ENCODE measurements at places on chromosomes 7 and 10. TPM values are rescaled to one million over a fixed set of nuclear protein-coding genes. Genes with fewer than 3 reads are reported as not detected.

Gene NUTM2B
- 0.27 TPM for total RNA-seq

Gene ITIH2
- 1,197 TPM for total RNA-seq

Gene RET
- total RNA-seq: not detected

Gene METTL27
- total RNA-seq: 2.0 TPM

Gene GPER1
- total RNA-seq: 19.7 TPM

Gene PPP1R17
- total RNA-seq: not detected

Gene GOLGA7B
- total RNA-seq: not detected

Gene LBX1
- not detected for total RNA-seq

Gene FAM25A
- not detected for total RNA-seq

Gene PTPRN2
- 1.7 TPM for total RNA-seq

Gene RAPGEF5
- total RNA-seq: 23.4 TPM

Gene C10orf62
- 0.28 TPM for total RNA-seq

Gene HOXA5
- total RNA-seq: 3.2 TPM

Gene HOXA4
- total RNA-seq: 2.4 TPM

Gene PRPS1L1
- not detected for total RNA-seq

All from HepG2 (cell line).